ENCODE measurements at places on chromosomes 2 and 18.
A peak's percentile ranks its signal among the peaks of the same experiment; 100 is the strongest.

DNA sequence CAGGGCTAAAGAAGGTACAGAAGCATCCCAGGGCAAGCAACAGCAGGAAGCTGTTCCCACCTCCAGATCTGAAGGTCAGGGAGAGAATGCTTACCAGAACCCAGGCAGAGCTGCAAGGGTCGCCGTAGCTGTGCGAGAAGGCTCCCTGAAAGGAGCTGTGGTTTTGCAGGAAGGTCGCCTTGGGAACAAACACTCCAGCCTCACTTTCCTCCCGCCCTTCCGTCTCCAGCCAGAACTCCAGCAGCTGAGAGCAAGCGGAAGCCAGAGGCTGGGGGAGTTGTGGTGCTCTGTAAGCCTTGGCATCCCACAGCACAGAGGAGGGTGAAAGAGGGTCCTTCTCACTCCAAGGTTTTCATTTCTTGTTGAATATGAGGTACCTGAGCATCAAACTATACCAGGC is 18.3 kb upstream of the ICOS start:
- no peak for DNase-seq

DNA sequence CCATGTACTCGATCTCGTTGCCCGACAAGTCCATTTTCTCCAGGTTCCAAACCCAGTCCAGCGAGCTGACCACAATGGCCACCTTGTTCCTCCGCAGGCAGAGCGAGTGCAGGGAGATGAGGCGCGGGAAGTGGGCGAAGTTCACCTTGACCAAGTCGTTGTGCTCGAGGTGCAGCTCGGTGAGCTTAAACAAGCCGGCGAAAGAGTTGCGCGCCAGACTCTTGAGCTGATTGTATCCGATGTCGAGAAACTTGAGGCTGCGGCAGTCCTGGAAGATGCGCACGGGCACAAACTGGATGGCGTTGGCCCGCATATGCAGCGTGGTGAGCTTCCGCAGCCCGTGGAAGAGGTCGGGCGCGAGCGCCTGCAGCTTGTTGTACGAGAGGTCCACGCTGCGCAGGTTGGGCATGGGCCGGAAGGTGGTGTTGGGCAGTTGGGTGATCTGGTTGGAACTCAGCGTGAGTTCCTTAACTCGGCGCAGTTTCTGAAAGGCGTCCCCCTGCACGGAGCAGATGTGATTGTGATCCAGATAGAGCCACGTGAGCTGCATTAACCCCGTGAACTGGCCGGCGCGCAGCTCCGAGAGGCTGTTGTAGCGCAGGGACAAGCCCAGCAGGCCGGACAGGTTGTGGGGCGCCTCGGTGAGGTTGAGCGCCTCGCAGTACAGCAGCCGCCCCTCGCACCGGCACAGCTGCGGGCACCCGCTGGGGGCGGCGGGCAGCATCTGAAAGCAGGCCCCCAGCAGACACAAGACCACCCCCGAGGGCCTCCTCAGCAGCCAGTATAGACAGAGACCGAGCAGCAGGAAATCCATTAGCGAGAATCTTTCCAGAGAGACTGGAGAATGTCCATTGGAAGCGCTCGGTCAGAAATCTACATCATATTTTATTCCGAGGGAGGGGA is 1.3 kb downstream of the LRRTM1 start:
- DNase-seq, result no peak

- no peak for DNase-seq
Measured at GRCh38 chr2:98759338-98759737, 28.4 kb upstream of the MGAT4A start.

- DNase-seq, result no peak
Measured at GRCh38 chr18:6328621-6329010, 86.1 kb downstream of the L3MBTL4 start.

GRCh38 chr2:165293440-165294420 is 54.5 kb downstream of the SCN2A start:
- DNase-seq, result peak; percentile 48

DNA sequence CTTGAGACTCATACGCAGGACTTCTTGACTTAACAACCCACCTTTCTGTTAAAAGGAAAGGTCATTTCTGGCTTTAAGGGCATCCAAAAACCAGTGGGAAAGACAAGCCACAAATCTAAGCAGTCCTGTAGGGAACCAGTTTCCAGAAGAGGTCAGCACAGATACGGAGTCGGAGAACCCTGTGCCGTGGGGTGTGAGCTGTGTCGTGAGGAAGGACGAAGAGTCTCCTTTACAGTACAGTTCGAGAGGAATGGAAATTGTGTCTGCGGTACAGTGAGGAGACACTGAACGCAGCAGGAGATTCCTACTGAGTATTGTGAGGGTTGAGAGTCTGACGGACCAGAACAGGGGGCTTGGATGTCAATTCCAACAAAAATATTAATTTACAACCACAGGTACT is 17.7 kb downstream of the SLC30A3 start:
- no peak for DNase-seq

- no peak for DNase-seq
Measured at GRCh38 chr2:174511580-174512260, 24.9 kb upstream of the GPR155 start.

GRCh38 chr2:191276792-191277465 is 31.7 kb downstream of the MYO1B start:
- no peak for DNase-seq

- no peak for DNase-seq
Measured at GRCh38 chr2:197620133-197620532, 55.3 kb downstream of the RFTN2 start.

DNA sequence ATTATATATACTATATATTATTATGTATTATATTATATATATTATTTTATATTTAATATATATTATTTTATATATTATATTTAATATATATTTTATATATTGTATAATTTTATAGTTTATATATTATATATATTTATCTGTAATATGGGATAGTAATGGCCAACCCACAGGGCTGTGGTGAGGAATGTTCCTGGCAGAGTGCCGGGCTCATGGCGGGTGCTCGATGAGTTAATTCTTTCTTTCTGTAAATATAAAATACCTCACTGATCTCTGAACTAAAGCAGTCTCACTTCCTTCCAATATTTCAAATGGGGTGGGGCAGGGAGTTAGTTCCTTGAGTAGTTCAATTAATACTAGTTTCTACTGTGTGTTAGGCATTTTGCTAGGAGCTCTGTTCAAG is 389.4 kb downstream of the TSN start:
- no peak for DNase-seq

DNA sequence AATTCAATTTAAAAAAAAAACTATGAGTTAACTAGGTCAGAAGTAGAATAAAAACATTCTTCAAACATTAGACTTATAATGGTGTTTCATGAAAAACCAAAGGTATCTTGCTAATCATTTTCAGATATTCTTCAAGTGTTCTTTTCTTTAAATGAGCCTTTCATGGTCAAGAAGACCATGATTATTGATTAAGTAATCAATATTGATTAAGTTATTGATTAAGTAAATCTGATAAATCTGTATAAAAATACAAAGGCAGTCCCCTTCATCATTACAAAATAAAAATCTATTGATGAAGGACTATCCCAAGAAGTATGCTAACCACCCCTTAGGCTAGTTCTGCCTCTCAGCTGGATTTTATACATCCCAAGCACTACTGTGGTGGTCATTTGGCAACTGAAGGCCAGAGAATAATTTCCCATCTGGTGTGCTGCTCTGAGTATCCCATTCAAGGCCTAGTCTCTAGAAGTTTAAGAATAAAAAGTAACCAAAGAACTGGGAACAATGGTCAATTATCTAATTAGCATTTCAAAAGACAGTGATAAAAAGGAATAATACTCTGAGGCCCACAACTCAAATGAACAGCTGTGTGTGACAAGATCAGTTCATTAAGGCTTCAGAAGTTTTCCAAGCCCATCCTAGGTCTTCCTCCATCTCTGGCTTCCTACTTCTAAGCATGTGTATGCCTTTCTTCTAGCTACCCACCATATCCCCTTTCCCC is 63.5 kb downstream of the TCF4 start:
- DNase-seq, result no peak

- no peak for DNase-seq
Measured at GRCh38 chr2:9250498-9251153, 44.0 kb downstream of the ASAP2 start.

DNA sequence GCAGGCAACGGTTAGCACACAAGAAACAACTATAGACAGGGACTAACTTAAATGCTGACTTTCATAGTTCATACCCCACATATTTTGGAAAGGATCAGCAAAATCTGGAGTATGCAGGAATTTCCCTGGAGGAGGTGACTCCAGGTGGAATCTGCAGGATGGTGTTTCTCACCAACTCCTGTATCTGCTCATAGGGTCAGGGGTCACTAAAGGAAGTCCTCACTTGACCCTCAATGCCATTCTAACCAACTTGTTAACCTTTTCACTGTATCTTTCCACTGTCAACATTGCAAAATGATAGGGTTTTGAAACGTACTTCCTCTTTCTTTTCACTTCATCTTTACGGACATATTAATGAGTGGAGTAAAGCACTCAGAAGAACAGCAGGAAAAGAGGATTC is 207.0 kb upstream of the CXCR4 start:
- DNase-seq, result no peak

GRCh38 chr18:41170346-41170745 is 784.7 kb upstream of the PIK3C3 start:
- DNase-seq, result no peak

GRCh38 chr2:203551778-203552177 is 16.7 kb upstream of the RAPH1 start:
- DNase-seq, result no peak

- no peak for DNase-seq
Measured at GRCh38 chr18:43668866-43669265, 391.6 kb upstream of the SYT4 start.

GRCh38 chr2:135913727-135914365 is 37.6 kb upstream of the MCM6 start:
- DNase-seq, result peak; percentile 39

DNA sequence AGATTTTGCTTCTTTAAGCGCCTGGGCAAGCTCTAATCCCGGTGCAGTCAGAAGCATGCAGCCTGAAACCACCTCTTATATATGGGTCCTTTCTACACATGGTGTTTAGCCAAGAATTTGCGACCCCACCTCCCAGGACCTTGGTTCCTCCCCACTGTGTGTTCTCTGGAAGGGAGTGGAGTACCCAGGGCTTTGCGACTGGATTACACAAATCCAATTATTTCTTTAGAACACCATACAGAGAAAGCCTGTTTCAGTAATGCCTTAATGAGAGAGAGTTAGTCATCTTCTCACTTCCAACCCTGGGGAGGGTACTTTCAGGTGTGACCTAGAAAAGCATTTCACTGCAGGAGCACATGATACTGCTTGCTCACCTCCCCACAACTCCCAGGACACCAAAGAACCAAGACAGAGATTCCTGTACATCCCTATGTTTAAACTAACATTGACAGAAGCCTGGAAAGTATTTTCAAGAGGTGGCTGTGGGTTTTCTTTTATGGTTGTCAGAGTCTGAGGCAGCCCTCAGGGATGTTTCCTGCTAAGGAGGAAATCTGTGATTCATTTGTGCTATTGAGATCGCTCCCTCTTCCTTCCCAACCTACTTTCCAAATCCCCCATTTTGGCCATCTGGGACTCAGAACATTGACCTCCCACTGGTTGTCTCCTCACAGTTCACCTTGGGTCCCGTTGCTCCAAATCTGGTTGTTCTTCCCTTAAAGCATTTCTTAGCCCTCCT is at the start of gene CAPN14:
Gene CAPN14 (minus strand): TSS at position 51 of the 736 bp plus-strand sequence. CDS start 12,068 bp downstream, outside the sequence.
- DNase-seq, result no peak

DNA sequence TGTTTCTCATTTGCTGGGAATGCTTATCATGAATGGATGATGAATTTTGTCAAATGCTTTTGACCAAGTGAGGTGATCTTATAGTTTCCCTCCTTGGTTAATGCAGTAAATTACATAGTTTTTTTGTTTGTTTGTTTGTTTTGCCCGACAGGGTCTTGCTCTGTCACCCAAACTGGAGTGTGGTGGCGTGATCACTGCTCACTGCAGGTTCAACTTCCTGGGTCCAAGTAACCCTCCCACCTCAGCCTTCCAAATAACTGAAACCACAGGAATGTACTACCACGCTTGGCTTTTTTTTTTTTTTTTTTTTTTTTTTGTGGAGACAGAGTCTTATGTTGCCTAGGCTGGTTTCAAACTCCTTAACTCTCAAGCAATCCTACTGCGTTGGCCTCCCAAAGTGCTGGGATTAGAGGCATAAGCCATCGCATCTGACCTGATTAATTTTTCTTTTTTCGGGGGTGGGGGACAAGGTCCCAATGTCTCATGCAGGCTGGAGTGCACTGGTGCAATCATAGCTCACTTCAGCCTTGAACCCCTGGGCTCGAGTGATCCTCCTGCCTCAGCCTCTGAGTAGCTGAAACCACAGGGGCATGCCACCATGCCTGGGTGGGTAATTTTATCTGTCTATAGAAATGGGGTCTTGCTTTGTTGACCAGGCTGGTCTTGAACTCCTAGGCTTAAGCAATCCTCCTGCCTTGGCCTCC is 48.6 kb downstream of the SMAD2 start:
- no peak for DNase-seq

DNA sequence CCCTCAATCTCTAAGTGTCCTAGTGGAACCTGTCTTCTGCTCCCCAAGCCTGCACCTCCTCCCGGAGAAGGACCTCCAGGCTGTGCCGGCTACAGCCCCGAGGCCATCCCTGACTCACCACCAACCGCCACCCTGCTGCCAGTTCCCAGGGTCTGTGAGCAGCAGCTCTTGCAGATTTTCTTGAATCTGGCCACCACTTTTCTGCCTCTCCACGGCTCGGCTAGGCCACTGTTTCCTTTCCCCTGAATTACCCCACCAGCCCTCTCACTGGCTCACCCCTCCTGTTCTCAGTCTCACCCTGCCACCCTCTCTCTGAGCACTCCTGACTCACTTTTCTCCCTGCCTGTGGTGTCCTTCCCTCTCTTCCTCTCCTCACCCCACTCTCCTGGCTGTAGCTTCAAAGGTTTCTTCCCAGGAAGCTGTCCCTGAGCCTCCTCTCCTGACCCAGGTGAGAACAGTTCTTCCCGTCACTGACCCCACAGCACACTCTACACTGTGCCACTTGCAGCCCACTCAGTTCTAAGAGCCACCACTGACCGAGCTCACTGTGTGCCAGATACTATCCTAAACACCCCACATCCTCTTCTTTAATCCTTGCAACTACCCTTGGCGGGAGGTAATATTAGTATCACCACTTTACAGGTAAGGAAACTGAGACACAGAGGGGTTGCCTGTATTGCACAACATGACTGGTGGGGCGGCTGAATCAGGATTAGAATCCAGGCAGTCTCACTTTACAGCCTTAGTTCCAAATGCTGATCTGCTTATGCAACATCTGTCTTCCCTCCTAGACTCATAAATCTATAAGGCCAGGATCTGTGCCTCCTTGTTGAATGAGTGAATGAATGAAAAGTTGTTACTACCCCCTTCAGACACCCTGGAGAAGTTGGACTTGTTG is 111.6 kb downstream of the SMAD7 start:
- DNase-seq, result no peak

Data from stimulated activated naive CD8-positive, alpha-beta T cell treated with anti-CD3 and anti-CD28 coated beads, Interleukin-15, amount 100 ng/mL, for 72 hours (primary cell).